Stimulated activated CD4-positive, alpha-beta T cell treated with anti-CD3 and anti-CD28 coated beads, TNF-alpha, amount 100 ng/mL, for 1 hour (primary cell): ENCODE measurements at places on chromosomes 4 and X.

- DNase-seq: no peak
These were observed 67.6 kb upstream of the SLC7A3 start for GRCh38 chrX:70998411-70999027.

- DNase-seq: no peak
These were observed 16.6 kb downstream of the SMPX start for GRCh38 chrX:21741364-21741763.

- DNase-seq: no peak
These were observed 337.0 kb upstream of the DDX53 start for GRCh38 chrX:22662776-22663175.

DNA sequence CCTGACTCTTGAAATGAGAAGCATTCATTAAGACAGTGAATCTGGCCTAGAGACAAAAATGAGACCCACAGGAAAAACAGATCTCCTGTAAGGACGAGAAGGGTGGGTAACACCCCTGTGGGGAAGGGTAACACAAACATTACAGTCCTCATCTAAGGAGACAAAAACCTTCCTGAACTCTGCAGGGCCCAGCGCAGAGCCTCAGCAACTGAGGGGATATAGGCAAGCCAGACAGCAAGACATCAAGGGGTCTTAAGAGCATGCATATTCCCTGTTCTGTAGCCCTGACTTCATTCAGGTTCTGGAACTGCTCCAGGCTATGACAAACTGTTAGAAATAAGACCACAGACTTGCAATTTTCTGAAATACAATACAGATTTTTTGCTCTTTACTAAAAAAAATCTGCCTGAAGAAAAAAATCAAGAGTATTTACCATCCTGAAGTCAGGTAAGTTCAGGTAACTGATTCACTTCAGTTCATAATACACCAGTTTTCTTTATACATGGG, 15.5 kb downstream of the COX18 start:
- DNase-seq: no peak

DNA sequence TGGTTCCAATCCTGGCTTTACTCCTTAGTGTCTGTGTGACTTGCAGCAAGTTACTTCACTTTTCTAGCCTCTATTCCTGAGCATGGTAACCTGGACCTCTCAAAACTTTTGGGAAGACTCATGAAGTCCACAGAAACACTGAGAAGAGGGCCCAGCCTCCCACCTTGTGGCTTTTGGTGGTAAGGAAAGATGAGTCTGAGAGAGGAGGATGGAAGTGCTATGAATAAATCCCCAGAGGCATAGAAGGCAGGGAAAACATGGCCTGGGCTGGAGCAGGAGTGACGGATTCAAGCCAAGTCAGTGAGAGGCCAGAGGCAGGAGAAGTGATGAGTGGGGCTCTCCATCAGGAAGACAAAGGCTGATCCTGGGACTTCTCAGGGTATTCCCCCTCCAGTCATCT, 10.9 kb upstream of the MAGEA4 start:
- no peak for DNase-seq

- DNase-seq: no peak
These were observed 26.8 kb downstream of the PDGFRA start for GRCh38 chr4:54255881-54256280.

- DNase-seq: no peak
These were observed 11.8 kb upstream of the FAM53A start for GRCh38 chr4:1695913-1696312.

DNA sequence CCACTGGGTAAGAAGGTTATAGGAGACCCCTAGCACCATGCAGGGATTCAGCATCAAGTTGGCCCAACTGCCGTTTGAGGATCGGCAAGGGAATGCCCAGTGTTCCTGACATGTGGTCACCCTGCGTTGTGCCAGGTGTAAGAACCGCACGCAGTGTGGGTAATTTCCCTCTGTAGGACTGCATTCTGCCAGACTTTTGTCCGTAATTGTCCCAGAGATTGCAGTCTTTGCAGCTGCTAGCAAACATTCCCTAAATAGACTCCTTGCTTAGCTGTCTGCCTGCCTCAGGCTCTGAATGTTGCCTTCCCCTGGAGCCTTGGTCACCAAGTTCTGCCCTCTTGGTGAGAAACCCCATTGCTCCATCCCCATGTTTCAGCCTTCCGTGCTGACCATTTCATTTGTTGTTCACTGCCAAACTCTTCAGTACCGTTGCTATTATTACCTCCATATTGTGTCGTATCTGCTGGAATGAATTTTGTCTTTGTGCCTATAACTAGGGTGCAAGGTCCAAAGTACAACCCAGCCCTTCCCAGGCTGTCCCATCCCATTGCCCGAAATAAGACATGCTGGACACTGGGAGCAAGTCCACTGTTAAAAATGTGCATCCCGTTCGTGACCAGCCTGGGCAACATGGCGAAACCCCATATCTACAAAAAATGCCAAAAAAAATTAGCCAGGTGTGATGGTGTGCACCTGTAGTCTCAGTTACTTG, 53.8 kb upstream of the USP9X start:
- no peak for DNase-seq

DNA sequence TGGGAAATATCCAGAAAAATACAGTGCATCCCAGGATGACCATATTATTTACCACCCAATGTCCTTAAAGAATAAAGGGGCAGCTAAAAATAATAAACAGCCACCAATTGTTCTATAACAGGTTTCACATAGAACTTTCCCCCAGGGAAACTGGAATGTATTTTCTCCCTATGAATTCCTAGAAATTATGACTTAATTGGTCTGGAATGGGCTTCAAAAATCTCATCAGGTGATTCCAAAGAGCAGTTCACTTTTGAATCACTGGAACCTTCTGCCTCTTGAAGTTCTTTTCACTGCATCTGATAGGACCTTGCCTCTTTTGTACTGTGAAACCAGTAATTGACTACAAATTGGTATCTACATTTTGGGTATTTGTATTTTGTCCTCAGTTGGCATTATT, 119.3 kb downstream of the ZNF330 start:
- no peak for DNase-seq

DNA sequence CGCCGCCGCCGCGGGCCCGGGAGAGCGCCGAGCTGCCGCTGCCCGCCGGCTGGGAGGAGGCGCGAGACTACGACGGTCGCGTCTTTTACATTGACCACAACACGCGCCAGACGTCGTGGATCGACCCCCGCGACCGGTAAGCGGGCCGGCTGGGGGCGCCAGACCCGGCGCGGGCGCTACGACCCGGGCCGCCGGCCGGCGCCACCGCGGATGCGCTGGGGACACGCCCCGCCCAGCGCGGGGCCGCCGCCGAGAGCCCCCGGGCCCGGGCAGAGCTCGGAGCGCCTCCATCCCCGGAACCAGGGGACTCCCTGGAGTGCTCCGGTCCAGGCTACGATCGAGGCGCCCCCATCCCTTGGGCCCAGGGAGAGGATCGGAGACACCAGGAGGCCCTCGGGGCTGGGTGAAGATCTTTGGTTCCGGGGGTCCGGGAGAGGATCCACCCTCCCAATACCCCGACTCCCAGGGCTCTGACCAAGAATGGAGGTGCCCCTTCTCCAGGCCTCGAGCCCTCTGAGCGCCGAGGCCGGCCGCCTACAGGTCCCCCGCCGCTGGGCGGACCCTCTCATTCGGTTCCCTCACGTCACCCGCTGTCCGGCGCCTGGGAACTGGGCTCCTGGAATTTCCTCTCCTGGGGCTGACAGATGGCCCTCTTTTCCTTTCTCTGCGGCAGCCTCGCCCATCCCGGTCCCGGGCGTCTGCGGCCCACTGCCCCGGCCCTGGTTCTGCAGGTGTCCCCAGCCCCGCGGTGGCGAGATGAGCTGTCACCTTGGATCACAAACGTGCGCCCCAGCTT, 48.8 kb downstream of the CLDN34 start:
- DNase-seq: no peak

- DNase-seq: no peak
These were observed 97.3 kb upstream of the SPRY1 start for GRCh38 chr4:123299212-123299691.

DNA sequence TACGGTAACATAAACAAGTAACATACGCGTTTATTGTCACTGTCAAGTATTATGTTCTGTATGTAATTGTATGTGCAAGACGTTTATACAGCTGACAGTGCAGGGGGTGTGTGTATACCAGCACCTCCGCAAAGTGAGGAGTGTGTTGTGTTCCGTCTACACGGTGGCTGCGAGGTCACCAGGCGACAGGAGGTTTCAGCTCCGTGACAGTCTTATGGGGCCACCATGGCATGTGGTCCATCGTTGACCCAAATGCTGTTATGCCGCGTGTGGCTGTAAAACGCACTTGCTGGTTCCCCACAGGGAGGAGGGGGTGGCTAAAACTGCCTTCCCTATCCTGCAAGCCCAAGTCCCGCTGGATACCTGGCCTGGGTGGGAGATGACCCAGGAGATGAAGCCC, 25.0 kb downstream of the NSG1 start:
- no peak for DNase-seq

DNA sequence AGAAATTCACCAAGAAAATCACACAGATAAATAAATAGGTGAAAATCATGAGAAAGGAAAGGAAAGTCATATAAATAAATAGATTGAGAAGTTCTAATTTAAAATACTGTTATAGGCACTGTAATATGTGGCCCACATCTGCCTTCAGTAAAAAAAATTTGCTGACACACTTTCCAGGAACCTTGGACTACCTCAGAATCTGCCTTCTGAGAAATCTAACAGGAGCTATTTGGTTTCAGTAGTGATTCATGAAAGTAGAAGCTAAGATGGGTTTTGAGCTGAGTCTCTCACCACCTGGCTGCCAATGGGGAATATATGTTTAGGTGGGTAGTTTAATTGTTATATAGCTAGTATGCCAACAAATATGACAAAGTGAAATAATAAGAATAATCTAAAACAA, 810.0 kb downstream of the RAB28 start:
- DNase-seq: no peak

GRCh38 chrX:44898411-44899221, 25.6 kb downstream of the KDM6A start:
- no peak for DNase-seq
